Mesothelial cell of epicardium (in vitro differentiated cells): ENCODE measurements at places on chromosomes 6 and 20. TPM values are rescaled to one million over a fixed set of nuclear protein-coding genes. Genes with fewer than 3 reads are reported as not detected.

Gene LIN28B
- total RNA-seq: 18.1 to 19.7 TPM (median 19.3 TPM) in 3 replicates

Gene SYNDIG1
- 0.80 to 1.6 TPM (median 0.90 TPM) in 3 replicates for total RNA-seq

GRCh38 chr6:3324262-3324942 is 65.7 kb downstream of the PSMG4 start:
- DNase-seq: no peak

Gene BPIFB4
- total RNA-seq: not detected in 3 replicates

Gene RIPPLY2
- total RNA-seq: not detected in 3 replicates

Gene SOX18
- 0.23 to 0.34 TPM in 2 of 3 replicates, not detected in the other for total RNA-seq

DNA sequence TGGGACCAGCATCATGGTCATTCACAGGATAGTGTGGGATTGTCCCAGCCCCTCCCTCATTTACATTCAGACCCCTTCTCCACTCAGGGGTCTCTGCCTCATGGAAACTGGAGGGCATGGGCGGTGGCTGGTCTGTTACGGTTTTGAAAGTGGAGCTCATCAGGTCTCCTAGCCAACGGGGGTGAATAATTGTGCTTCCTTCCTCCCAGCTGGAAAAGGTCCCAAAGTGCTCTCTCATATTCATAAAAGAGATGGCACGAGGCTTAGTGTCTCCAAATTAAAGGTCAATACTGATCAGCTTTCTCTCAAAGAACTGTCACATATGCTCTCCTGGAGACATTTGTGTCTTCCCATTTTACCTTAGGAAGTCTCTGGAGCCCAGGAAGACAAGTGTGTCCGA is 19.9 kb downstream of the JARID2 start:
- DNase-seq: no peak
